CD4-positive, alpha-beta T cell treated with Interleukin-2 at 100 ng/mL for 4 hours (primary cell): ENCODE measurements at places on chromosomes 6 and 20.

- DNase-seq, result no peak
These were observed 81.2 kb downstream of the UNC5CL start for GRCh38 chr6:40957616-40958492.

- no peak for DNase-seq
These were observed 24.3 kb downstream of the GTSF1L start for GRCh38 chr20:43702502-43702901.

DNA sequence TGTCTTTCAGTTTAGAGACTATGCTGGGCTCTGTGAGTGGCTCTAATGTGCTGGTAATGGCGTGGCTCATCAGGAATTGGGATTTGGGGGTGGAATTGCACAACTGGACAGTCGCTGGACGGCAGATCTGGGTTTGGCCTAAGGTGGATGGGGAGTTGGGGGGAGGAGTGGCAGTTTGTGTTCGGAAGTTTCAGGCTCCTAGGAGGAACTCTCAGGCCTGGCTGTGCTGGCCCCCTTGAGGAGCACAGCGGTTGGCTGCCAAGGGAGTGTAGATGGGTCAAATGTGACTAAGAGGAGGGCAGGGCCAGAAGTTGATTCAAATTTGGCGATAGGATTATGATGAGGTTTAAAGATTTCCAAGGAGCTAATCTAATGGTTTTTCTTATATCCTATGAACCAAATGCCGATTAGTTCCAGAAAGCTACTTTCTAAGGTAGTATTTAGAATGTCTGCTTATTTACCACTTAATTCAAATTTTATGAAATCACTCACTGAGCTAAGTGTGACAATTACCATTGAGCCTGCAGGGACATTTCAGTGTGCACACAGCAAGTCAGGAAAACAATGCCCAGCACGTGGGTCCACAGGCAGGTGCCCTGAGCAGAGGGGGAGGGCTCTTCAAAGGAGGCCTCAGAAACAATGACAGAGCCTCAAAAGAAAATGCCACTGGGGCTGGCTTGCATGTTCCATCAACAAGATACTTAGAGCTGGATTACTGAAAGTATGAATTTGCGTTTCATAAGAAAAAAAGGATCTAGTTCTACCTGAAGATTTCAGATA is 111.0 kb downstream of the GJA10 start:
- no peak for DNase-seq

GRCh38 chr6:164276211-164276610 is 861.7 kb downstream of the QKI start:
- DNase-seq, result no peak

GRCh38 chr20:626579-626978 is 16.5 kb upstream of the TCF15 start:
- no peak for DNase-seq
